ENCODE measurements at places on chromosomes 2 and 18. TPM values are rescaled to one million over a fixed set of nuclear protein-coding genes. Genes with fewer than 3 reads are reported as not detected.

Gene GCG
- not detected for total RNA-seq

Gene NXPH2
- 4.3 TPM for total RNA-seq

Gene CGREF1
- total RNA-seq, result 3.0 TPM

Gene MYO7B
- total RNA-seq, result 0.03 TPM

Gene DNAJC5G
- not detected for total RNA-seq

Gene RAB6C
- not detected for total RNA-seq

Gene HJURP
- 109 TPM for total RNA-seq

DNA sequence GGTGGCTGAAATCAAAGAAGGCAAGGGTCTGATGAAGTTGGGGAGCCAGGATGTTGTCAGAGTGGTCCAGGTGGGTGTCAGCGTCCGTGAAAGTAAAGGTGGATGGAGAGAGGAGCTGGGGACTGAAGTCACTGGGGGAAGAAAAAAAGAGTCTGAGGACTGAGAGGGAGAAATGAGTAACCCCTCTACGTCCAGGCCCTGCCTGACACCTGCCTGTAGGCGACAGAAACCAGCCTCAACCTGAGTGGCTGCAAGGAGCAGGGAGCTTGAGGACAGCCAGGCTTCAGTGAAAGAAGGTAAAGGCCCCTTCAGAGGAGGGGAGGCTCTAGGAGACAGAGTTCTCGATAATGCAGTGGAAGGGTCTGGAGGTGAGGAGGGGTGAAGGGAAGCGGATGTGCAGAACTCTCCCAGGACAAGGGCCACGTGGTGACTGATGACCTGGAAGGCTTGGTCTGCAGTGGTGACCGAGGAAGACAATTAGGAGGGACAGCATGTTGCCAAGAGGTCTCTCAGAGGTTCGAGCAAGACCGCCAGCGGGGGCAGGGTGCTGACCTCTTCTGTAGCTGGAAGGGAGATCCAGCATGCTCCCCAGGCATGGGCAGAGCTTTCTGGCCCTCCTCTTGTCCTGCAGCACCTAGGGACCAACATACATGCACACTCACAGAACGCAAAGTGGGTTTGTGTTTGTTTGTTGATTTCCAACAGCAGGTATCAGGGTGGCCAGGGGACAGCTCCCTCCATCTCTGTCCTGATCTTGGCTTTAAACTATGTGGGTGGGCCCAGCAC lies 86.6 kb upstream of the TMEM247 start:
- DNase-seq, result no peak

GRCh38 chr18:55407774-55408535 lies 180.0 kb downstream of the TCF4 start:
- no peak for DNase-seq

DNA sequence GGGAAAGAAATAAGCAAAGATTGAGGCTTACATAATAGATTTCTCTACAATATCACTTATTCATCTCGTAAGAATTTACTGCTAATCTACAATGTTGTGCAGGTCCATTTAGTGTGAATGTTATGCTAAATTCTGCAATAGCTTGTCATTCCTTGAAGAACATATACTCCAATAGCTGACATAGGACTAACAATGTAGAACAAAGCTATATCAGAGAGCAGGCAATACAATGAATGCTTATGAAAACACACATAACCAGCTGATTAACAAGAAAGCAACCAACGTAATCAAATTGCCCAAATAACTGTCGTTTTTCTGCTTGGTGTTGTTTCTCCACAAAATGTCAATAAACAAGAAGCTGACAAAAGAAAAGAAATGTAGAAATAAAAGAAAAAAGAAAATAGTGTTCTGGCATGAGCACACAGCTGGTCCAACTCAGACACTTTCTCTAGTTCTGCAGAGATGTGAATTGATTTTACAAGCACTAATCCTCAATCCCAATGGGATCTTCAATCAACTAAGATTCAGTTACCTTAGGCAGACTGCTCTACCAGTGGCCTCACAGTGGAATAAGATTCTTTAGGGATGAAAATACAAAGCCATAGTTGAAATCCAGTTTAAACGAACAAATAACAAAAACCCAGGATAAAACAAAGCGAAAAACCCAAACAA lies 1024.7 kb upstream of the PIK3C3 start:
- DNase-seq, result no peak

DNA sequence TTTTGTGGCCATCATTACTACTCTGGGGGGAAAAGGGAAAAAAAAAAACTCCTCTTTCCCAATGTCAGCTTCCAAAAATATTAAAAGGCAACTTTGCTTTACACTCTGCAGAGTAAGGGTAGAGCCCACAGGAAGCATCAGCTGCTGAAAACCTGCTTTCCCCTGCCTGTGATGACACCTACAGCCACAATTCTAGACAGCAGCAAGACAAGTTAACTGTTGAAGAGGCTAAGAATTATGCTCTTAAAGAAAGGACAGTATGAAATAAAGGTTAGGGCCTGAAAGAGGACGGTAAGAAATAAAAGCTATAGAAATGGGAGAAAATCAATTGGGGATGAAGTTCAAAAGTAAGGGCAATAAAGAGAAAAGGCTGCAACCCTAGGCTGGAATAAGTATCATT lies 3.0 kb downstream of the PDE11A start:
- DNase-seq, result no peak

GRCh38 chr2:20595439-20596192 lies 55.3 kb downstream of the HS1BP3 start:
- DNase-seq, result no peak

DNA sequence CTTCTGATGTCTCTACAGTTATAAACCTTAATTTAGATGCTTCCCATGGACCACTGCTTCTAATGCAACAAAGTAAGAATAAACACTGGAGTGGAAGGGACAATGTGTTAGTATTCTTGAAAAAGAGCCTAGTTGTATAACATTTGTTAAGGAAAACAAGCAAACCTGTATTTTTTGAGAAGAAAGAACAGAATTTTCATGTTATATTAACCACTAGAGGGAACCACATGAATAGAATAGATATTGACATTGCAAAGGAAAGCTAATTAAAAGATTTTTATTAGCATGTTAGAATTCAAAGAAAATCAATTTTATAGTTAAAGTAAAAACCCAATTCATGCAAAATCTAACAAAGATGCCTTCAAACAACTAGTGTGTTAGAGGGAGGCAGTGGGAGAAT lies 151.2 kb upstream of the BARD1 start:
- DNase-seq, result no peak

DNA sequence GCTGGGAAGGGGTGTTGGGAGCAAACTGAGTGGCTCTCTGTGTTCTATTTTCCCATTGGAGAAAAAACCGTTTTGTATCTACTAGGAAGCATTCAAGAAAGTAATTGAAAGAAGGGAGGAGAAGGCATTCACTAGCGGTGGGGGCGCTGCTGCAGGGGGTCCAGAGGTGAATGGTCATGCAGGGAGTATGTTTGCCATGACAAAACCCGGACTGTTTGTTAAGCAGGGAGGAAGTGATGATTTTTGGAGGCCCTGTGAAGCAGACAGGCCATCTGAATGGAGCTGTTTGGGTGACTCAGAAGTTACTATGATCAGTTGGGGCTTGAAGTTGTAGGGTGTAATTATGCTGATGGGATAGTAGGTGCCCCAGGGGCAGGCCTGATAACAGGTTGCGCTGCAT lies 7.0 kb downstream of the TAF4B start:
- DNase-seq, result peak; percentile 36

DNA sequence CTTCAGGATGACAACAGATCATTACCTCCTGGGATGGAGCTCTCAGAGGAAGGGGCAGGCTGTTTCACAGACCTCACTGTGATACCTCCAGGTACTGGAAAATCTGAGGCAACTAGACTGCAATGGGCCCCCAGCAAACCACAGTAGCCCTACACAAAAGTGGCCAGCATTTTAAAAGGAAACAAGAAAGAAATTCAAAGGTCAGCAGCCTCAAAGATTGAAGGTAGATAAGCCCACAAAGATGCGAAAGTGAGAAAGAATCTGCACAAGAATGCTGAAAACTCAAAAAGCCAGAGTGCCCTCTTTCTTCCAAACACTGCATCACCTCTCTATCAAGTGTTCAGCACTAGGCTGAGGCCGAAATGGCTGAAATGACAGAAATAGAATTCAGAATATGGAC lies 499.5 kb upstream of the CHAC2 start:
- peak; percentile 37 for DNase-seq

DNA sequence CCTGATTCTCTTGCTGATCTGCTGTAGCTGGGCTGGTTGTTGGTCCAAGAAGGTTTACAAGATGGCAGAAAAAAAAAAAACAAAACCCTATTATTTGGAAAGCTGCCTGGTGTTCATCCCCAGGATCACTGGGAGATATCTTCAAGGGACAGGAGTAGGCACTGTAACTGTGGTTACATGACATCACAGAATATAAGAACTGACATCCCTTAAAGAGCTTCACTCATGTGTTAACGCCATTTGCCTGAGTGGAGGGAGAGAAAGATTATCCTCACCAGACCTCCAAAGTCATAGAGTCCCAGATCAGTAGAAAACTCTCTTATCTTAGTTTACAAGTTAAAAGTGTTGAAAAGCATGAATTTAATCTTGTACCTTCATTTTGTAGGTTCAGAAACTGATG lies 95.3 kb upstream of the BZW1 start:
- no peak for DNase-seq

DNA sequence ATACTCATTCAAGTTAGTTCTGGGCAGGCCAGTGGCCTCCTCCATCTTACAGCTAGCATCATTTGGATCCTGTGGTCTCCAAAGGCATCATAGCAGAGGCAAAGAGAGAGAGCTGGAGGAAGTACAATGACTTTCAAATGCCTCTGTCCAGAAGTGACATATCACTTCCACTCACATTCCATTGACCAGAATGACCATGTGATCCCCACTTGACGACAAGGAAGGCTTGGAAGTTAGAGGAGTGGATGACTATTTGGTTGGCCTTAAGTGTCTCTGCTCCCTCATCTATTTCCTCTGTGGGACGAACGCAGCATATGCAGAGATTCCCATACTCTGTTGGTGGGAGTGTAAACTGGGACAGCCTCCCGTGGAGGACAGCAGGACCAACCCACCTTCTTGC lies 27.8 kb upstream of the MLPH start:
- DNase-seq, result no peak

- no peak for DNase-seq
These were observed 328.6 kb downstream of the CNTNAP5 start for GRCh38 chr2:124353656-124354055.

DNA sequence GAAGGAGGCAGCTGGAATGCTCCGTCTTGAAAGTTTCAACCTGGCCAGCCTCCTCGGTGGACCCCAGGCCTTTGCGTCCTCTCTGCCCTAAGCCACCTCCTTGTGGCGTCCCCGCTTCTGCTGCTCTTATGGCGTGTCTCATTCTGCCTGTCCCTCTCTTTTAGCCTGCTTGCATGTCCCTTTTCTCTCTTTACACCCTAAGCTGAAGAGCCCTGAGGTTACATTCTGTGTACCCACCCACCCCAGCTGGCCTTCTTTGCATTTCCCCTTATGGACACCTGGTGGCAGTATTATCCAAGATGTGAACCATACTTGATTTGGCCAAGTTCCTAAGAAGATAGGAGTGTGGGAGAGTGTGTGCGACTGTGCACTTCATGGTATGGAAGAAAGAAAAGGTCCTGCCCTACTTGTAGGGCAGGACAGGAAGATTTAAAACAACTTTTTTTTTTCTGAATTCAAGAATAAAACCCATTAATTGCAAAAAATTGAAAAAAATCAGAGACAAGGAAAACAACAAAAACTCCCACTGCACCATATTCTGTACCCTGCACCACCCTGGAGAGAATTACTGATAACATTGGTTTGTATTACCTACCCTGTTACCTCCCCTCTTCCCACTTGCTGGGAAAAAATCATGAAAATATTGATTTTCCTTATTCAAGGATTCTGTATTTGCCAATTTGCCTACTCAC lies 77.4 kb downstream of the DYSF start:
- peak; percentile 74 for DNase-seq

DNA sequence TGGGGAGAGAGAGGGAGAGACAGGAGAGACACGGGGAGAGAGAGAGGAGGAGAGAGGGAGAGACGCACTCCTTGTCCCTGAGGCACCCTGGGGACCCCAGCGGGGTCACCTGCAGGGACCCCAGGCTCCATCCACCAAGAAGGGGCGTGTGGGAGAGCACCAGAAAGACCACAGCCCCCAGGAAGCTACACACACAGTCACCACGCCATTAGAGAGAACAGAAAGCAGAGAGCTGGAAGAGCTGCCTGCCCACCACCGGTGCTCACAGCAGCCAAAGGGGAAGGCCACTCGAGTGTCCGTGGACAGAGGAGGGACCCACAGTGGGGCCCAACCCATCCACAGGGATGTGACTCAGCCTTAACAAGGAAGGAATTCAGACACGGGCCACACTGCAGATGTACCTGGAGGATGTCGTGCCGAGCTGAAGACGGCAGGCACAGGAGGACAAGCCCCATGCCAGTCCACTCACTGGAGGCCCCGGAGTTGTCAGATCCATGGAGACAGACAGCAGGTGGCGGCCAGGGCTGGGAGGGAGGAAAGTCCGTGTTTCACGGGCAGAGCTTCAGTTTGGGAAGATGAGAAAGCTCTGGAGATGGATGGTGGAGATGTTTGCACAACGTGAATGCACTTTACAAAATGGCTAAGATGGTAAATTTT lies 11.5 kb upstream of the NFATC1 start:
- no peak for DNase-seq

DNA sequence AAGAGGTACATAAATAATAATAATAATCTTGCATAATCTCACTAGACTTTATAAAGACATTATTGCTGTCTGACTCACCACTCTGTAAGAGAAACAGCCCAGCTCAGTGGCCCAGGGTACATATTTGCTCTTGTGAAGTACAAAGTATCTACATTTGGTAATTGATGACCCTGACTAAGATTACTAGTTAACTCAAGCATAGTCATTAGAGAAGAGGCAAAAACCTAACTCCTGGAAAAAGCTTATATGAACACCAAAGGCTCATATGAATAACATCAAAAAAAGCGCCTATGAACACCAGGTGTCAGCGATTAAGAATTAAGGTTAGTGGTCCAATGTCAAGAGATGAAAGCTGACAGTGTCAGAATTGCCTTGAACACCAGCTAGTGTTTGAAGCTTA lies 38.4 kb downstream of the RAD51AP2 start:
- no peak for DNase-seq

- no peak for DNase-seq
These were observed 7.9 kb upstream of the LBH start for GRCh38 chr2:30223413-30223874.

DNA sequence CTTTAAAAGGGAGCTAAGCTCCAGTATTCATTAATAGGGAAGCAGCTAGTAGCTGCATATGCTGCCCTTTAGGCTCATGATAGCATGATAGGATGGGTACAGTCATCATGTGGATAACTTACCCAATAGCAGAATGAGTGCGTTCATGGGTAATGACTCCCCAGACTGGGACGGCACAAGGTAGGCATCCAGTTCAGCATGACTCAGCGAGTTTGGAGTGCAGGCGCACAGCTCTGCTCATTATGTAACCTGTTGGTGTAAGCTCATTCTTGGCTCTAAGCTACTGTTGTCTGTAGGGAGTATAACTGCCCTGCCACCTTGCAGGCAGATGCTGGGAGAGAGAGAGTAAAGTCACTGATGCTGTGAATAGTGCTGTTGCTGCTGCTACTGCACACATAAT lies 209.2 kb upstream of the SYT4 start:
- peak; percentile 55 for DNase-seq

GRCh38 chr2:138827426-138828054 lies 47.4 kb upstream of the NXPH2 start:
- peak; percentile 72 for DNase-seq

All from neural progenitor cell (in vitro differentiated cells).